ENCODE measurements at places on chromosomes 5 and 9.

DNA sequence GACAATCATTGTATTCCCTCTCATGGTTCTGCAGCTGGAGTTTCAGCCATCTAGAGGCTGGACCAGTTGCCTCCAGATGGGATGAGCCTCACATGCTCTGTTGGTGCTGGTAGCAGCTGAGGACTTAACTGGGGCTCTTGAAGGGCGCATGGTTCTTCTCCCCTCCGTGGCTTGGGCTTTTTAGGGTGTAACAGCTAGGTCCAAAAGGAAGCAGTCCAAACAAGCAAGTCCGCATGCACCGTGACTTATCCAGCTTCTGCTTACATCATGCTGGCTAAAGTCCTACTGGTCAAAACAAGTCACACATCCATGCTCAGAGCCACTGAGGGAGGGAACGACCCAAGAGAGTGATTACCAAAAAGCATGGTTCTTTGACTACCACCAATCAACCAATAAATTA lies 31.6 kb upstream of the SH3RF2 start:
- no peak for DNase-seq

DNA sequence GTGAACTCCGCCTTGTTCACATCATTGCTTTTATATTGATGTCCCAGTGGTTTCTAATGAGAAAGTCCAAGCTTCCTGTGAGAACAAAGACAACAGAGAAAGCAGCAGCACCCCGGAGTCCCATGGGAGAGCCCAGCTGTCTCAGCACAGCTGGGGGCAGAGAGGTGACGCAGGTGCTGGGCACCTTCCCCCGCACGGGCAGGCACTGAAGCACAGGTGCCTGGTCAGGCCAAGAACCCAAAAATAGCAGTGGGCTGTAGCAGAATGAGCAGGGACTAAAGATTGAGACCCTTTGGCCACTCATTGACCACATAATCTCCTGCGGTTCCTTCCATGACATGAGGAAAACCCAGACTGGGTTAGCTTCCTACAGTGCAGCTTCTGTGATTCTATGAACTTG lies 18.8 kb downstream of the SRD5A1 start:
- DNase-seq = no peak

DNA sequence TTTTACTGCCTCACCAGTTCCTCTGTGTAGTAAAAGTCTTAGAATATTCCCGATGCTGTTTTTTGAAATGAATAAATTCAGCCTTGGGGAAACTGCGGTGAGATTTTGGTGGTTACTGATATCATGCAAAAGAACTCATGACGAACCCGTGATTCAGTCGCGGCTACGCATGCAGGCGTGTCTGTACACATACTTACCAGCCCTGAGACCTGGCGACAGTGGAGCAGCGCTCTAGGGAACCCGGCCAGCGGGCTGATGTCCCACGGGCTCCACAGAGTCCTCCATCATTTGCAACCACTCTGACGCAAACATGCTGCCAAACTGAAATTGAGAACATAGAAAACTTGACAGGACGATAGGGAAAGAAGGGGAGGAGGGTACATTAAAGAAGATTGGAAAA lies 315.6 kb upstream of the DAB2 start:
- DNase-seq = no peak

DNA sequence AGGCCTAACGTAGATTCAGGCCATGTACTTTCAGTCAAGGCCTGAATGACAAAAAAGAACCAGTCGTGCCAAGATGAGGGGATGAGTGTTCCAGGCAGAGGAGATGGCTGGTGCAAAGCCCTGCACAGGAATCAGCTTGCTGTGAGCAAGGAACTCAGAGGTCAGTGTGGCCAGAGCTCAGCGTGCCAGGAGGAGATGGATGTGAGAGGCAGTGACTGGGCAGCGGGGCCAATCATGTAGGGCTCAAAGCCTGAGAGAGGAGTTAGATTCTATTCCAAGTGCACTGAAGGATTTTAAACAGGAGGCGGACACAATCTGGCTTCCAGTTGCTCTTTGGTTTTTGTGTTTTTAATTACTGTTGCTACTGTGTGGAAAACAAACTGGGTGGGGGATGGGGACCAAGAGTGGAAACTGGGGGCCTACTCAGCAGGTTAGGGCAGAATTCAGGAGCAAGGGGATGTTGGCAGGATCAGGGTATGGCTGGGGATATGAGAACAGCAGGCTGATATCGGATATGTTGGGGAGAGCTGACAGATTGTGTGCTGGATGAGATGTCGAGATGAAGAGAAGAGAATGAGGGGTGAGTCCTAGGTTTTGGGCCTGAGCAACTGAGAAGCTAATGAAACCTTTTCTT lies 64.3 kb downstream of the ANGPTL2 start:
- DNase-seq = no peak

GRCh38 chr9:120040896-120041295 lies 539.1 kb downstream of the CDK5RAP2 start:
- DNase-seq = no peak

DNA sequence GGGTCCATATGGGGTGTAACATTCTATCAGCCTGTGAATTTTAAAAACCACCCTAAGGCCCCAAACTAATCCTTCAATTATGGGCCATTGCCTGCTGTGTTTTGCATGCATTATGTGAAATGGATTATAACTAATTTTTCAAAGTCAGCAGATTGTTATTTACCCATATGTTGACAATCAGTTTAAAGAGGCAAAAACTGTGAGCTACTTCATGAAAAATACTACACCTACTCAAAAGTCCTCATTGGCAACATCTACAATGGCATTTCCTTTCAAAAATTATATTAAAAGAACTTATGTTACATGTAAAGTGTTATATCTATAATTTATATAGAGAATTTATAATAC lies 49.0 kb upstream of the KIF2A start:
- no peak for DNase-seq

DNA sequence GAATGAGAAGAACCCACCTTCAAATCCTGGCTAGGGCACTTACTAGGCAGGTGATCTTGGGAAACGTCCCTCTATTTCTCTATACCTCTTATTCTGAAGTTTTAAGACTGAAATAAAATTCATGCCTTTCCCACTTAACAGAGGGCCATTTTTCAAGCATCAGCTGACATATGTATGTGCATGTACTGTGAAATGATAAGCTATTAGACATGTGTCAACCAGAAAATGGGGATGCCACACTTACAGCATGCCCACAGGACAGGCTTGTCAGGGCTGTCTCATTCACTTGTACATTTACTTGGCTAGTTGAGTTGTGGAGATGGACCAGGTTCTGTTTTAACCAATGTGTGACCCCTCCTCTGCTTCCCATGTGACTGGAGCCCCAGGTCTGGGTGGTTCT lies 78.5 kb downstream of the C9orf152 start:
- no peak for DNase-seq

DNA sequence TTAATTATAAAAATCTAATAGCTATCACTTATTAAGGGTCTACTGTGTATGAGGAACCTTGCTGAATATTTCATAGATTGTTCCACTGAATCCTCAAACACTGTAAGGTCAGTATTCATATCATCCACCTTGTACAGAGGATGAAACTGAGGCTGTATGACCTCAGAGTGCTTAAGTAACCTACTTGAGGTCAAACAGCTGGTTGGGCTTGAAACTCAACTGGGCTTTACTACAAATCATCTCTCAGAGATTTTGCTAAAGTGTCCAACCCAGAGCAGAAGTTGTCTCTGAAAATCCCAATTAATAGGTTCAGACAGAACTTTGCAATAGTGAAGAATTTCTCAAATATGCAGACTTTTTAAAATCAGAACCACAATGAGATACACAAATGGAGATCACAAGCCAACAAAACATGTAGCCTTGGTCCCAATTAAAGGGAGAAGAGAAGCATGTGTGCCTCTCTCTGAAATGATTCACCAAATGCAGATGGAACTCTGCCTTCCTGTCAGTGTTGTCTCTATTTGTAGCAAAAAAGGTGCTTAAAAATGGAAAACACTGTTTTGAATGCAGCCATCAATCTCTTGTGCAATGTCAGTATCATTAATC lies 131.4 kb downstream of the FAM114A2 start:
- DNase-seq = peak; percentile 61

DNA sequence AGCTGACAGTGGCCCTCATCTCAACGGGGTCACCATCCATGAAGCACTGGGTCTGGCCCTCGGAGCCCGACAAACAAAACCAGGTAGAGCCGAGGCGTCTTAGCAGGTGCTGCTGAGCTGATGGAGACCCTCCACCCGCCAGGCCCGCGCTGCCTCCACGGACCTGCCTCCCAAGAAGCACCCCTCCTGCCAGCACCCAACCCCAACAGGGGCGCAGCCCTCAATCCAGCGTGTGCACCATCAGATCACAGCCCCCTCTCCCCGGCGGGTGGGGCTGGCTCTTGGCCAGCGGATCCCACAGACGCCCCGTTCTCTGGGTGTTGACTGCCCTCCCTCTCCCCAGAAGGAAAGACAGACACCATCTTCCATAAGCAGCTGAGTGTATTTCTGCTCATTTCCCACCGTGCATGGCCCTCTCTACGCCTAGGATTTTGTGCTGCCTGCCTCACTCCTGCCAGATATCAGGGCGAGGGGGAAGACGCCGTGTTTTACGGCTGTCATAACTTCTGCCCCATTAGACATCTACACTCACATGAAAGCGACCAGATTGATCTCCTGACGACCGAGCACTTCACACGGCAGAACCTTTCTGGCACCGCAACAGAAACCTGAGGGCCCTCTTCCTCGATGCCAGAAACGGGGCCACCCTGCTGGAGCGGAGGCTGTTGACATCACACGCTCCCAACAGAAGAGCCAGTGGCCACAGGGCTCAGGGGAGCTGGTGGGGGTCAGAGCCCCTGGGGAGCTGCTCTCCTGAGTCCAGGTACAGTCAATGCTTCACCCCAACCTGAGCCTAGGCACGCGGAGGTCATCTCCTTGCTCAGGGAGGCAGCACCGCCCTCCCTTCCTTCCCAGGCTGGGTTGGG lies 12.4 kb downstream of the NACC2 start:
- DNase-seq = no peak

GRCh38 chr9:73845954-73846690 lies 651.0 kb upstream of the RORB start:
- DNase-seq = no peak

GRCh38 chr5:141529002-141529401 lies 40.1 kb downstream of the PCDHGC5 start:
- DNase-seq = no peak

- no peak for DNase-seq
These were observed 474.4 kb downstream of the RASEF start for GRCh38 chr9:82588301-82589180.

GRCh38 chr9:18137815-18138214 lies 336.1 kb upstream of the ADAMTSL1 start:
- no peak for DNase-seq

DNA sequence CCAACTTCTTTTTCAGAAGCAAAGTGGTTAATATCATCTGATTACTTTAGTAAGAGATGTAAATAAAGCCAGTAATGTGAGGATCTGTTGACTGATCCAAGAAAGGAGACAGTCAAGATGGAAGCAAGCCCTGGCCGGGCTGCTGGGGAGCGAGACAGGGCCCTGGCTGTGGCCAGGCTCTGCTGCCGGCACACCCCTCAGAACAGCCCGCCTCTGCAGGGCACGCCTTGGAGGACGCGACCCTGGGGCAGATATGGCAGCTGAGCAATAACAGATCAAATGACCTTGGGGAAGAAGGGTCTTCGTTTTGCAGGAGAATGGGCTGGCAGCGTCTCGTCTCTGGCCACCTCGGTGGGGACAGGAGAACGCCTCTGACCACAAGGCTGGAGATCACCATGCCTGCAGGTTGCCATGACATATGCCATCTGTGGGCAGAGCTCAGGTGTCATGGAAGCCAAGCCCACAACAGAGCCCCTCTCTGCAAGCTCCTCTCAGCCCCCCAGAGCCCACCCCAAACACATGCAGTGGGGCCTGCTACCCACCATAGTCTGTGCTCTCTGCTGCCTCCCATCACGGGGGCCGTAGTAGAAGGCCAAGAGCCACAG lies 206.5 kb downstream of the FANCC start:
- DNase-seq = no peak

- no peak for DNase-seq
These were observed 48.3 kb upstream of the ICE1 start for GRCh38 chr5:5374009-5374715.

DNA sequence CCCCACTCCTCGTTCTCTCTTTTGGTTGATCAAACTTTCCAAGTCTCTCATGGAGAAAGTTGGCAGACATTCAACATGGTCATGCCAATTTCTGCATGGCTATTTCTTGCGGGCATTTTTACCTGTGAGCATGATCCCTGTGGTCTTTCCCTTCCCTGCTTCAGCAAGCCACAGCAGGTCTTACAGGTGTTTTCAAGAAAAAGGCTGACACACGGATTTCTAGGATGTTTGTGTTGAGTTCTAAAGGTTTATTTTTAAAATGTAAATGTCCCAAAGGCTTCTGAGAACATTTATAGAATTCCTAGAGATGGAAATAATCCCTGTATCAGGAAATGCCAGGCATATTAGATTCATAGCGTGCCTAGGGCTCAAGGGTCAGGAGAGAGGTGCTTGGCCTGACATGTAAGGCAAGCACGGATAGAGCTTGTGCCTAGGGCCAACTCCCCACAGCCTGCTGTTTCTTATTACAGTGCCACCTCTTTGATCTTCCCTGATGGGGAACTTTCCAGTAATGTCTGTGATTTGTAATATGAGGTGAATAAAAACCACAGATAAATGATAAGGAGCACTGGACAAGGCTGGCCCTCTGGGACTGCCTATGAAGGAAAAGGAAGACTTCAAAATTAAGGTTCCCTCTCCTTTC lies 79.8 kb downstream of the MUSK start:
- DNase-seq = no peak

GRCh38 chr9:113882636-113883164 lies 6.6 kb downstream of the ZNF618 start:
- no peak for DNase-seq

- DNase-seq = no peak
These were observed 9.4 kb downstream of the FYB1 start for GRCh38 chr5:39209924-39210323.

DNA sequence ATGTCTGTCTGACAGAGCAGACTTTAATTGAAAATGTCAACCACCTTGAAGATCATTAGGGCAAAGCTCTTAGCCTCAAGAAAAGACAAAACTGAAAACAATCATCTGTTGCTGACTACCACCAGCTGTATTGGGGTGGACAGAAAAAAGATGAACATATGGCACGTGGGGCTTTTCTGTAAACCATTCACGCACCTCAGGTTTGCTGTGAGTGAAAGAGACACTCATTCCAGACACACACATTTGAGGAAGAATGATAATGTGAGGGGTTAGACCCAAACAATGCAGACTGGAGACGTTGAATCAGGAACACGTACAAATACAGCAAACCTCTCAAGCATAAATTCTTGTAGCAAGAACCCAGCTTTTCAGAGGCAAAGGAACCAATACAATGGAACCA lies 158.7 kb downstream of the EBF1 start:
- DNase-seq = no peak

- DNase-seq = no peak
These were observed 48.3 kb downstream of the ATPSCKMT start for GRCh38 chr5:10201223-10201868.

Data from GM04503 (cell line).